ENCODE measurements at places on chromosomes 4 and X.
A peak's percentile ranks its signal among the peaks of the same experiment; 100 is the strongest.

DNA sequence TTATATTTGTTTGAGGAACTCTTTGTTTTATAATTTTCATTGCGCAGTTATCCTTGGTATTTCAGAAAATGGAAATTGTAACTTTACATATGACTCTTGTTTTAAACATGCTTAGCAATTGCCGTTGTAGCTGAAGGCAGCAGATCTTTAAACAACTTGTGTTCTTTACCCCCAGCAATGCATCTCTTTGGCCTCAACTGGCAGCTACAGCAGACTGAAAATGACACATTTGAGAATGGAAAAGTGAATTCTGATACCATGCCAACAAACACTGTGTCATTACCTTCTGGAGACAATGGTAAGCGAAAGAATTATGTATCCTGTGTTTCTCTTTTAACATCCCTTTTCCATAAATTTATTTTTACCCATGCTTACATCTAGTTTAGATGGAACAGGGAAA is 263.6 kb downstream of the DCTD start:
- no peak for DNase-seq

DNA sequence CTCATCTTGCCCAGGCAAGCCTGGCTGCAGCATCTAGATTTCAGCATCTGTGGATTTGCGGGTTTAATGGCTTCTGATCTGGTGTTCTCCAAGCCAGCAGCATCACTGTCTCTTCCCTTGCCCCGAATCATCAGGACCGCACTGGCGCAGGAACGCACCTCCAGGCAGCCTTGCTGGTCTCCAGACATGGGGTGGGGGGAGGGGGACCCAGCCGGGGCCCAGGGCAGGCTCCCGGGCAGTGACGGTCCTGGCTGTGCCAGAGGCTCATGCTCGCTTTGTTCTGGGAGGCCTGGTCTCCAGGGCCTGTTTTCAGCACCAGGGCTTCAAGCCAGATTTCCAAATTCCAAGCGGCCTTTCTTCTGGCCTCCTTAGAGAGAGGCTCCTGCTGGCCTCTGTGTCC is 4.9 kb downstream of the CFAP99 start:
- no peak for DNase-seq

DNA sequence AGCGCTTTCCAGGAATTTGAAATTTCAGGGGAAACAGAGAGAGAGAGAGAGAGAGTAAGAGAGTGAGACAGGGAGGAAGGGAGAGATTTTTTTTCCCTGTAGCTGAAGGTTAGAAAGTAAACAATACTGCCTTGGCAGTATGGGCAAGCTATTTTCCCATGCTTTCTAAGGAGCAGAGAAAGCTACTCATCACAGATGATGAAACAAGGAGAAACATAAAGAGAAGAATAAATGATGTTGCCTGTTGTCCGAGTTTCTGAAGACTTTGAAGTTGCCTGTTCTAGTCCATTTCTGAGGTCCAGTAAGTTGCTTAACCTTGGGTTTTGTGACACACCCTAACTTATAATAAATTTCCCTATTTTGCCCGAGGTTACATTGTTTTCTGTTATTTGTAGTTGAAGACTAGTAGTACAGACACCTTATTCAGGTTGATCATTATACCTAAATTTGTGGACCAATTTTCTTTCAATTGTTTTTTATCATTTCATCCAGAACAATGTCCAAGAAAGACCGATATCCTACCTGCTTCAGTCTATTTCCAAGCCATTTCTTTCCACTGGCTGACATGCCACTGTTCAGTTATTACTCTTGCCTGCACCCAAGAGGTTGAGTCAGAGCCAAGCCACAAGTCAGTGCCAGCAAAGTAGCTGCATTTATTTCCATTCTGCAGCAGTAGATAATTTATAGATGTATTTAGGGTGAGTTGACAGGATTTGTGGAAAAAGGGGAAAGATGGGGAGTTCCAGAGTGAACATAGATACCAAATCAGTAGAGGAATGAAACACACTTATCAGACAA is 49.7 kb upstream of the SLC16A2 start:
- DNase-seq: no peak

- DNase-seq: no peak
These were observed 222.5 kb downstream of the AFAP1 start for GRCh38 chr4:7717161-7717560.

DNA sequence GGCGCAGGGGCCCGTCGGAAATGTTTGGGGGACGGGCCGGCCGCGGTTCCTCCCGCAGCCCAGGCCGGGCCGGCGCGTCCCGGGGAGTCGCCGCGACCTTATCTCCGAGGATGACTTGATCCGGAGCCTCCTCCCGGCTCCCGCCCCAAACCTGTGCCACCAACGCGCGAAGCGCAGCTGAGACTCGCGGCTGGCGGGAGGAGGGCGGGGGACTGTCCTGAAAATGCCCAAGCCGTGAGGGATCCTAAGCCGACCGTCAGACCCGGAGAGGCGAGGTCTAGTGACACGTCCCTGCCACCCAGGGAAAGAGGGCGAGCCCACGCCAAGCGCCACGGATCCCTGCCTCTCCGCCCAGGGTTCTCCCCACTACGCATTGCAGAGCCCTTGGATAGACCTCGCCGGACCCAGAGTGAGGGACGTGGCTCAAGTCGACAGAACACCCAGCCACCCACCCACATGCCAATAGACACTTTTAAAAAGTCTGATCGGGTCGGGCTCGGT is 26.9 kb downstream of the UTP14A start:
- peak; percentile 59 for DNase-seq

- no peak for DNase-seq
These were observed 45.3 kb downstream of the CASP6 start for GRCh38 chr4:109657854-109658418.

- no peak for DNase-seq
These were observed 148.6 kb downstream of the SLC4A4 start for GRCh38 chr4:71487344-71487920.

- no peak for DNase-seq
These were observed 52.7 kb downstream of the TMEM164 start for GRCh38 chrX:110055616-110056015.

DNA sequence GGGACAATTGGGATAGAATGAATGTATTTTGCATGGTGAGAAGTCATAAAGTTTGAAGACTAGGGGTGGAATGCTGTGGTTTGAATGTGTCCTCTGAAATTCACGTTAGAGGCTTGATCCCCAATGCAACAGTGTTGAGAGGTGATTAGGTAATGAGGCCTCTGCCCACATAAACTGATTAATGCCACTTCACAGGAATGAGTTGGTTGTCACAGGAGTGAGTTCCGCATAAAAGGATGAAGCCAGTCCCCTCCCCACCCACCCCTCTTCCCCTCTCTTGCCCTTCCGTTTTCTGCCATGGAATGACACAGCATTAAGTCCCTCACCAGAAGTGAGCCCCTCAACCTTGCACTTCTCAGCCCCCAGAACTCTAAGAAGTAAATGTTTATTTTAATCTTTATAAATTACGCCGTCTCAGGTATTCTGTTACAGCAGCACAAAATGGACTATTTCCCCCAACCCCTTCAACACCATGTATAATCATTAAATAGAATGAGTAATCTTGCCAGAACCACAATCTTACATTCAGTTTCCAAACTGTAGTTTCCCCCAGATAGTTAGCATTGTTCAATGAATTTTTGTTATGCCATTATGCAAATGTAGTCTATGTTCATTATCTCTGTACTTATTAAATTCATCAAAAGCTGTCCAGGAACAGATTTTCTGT is 5.5 kb upstream of the MMAA start:
- no peak for DNase-seq

- no peak for DNase-seq
These were observed 39.9 kb downstream of the DCX start for GRCh38 chrX:111372086-111372485.

DNA sequence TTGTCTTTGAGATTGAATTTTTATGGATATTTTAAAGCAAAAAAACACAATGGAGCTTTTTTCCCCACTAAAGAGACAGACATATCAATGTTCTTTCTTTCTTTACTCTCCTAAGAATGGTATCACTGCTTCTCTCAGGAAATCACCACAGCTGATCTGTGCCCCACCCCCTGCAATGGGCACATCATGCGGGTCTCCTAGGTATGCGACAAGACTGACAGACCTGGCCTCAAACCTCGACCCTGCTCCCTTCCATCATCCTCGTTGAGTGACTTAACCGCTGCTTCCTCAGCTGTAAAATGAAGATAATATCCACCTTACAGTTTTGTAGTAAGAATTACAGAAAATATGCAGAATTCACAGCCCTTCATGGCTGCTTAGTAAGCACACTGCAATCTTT is 58.3 kb downstream of the LEF1 start:
- DNase-seq: no peak

GRCh38 chrX:146144039-146144438 is 326.4 kb downstream of the SLITRK2 start:
- DNase-seq: no peak

DNA sequence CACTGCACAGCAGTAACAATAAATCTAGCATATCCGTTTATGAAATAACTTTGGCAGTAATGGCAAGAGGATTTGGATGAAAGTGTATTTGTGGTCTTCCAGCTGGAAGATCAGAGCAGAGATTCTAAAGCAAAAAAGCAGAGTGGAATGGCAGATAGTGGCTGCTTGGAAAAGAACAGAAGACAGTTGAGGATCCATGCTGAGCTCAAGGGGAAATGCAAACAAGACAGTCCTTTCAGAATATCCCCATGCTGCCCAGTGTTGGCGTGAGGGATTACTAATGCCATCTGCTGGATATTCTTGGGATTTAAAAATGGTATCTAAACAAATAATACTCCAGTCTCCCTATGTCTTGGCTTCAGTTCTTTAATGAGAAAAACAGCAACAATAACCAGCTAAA is 629.1 kb upstream of the ATOH1 start:
- no peak for DNase-seq

- peak; percentile 75 for DNase-seq
These were observed 72.1 kb downstream of the ARHGEF38 start for GRCh38 chr4:105624530-105624929.

DNA sequence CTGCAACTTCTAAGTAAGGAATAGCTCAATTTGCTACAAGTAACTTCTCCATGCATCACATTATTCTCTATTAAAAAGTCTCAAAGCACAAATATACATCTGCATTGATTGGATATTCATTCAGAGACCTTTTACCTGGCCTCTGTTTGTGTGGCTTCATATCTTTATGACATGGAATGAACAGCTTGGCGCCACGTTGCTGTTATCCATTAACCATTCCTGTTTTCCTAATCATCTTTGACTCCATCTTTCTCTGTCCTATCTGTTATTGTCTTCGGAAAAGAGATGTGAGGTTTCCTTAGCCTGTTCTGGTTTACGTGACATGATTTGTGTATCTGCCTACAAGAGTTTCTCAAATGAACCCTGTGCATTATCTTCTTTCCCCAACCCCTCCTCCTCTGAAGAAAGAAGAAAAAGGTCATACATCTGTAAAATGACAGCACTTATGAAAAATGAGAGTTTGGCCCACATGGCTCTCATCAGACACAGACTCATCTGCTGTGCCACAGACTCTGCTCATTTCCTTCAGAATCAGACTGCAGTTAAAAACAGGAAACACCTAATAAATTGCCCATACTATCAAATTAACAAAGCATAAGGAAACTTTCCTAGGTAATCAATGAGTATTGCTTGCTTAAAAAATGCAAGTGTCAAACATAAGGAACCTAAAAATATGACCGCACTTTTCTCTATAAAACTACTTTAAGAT is 347.6 kb upstream of the FAM241A start:
- DNase-seq: no peak

GRCh38 chr4:152851226-152851625 is 71.5 kb downstream of the ARFIP1 start:
- DNase-seq: no peak

DNA sequence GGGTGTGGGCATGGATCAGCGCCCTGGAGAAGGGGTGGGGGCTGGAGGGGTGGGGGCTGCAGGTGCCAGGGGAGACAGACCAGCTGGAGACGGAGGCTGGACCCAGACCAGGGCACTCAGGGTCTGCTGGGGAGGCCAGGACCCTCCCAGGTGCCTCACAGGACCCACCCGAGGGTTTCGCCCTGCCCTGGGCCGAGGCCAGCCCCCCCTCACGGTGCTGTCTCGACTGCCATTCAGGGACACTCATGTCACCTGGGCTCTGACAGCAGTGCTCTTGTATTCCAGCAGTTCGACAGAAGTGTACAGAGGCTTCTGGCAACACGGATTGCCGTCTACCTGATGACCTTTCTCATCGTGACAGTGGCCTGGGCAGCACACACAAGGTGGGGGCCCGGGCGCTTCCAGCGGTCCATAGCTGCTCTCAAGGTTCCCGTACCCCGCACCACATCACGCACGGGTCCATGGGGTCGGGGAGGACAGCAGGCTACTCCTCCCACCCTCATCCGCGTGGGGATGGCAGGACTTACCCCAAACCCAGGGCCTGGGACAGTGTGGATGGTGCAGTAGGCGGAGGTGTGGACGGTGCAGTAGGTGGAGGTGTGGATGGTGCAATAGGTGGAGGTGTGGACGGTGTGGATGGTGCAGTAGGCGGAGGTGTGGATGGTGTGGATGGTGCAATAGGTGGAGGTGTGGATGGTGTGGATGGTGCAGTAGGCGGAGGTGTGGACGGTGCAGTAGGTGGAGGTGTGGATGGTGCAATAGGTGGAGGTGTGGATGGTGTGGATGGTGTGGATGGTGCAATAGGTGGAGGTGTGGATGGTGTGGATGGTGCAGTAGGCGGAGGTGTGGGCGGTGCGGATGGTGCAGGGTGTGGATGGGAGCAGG is 18.1 kb downstream of the TMEM175 start:
- DNase-seq: peak; percentile 38

DNA sequence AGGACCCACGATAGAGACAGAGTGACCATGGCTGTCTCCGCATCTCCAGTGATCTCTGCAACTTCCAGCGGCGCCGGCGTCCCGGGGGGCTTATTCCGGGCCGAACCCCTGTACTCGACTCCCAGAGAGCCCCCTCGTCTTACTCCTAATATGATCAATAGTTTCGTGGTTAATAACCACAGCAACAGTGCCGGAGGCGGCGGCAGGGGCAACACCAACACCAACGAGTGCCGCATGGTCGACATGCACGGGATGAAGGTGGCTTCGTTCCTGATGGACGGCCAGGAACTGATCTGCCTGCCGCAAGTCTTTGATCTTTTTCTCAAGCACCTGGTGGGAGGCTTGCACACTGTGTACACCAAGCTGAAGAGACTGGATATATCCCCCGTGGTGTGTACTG is 343 bp downstream of the DACH2 start:
- no peak for DNase-seq

GRCh38 chrX:1500701-1501624 is 36.0 kb downstream of the P2RY8 start:
- no peak for DNase-seq
